Frontal cortex (tissue), 4 donors: ENCODE measurements at places on chromosomes 5 and 9.
A peak's percentile ranks its signal among the peaks of the same experiment; 100 is the strongest.

GRCh38 chr9:126053913-126054312, 272.7 kb upstream of the MVB12B start:
- DNase-seq, result no peak

DNA sequence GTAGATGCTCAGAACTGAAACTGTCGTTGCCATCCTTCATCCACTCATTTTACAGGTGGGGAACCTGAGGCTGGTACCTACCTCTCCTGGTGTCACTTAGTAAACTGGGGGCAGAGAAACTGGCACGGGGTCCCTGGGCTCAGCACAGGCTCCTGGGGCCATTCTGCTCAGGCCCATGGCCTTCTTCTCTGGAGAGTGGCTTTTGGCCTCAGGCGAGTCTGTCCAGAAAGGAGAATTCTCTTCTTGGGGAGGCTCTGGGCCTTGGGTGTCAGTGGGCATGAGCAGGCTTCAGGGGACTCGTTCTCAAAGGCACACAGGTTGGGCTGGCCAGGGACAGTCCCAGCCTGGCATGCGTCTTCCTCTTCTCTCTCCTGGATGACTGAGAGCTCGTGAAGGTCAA, 24.6 kb downstream of the COL5A1 start:
- no peak for DNase-seq

- DNase-seq, result no peak
Observed at GRCh38 chr5:7548596-7548995, 152.7 kb downstream of the ADCY2 start.

DNA sequence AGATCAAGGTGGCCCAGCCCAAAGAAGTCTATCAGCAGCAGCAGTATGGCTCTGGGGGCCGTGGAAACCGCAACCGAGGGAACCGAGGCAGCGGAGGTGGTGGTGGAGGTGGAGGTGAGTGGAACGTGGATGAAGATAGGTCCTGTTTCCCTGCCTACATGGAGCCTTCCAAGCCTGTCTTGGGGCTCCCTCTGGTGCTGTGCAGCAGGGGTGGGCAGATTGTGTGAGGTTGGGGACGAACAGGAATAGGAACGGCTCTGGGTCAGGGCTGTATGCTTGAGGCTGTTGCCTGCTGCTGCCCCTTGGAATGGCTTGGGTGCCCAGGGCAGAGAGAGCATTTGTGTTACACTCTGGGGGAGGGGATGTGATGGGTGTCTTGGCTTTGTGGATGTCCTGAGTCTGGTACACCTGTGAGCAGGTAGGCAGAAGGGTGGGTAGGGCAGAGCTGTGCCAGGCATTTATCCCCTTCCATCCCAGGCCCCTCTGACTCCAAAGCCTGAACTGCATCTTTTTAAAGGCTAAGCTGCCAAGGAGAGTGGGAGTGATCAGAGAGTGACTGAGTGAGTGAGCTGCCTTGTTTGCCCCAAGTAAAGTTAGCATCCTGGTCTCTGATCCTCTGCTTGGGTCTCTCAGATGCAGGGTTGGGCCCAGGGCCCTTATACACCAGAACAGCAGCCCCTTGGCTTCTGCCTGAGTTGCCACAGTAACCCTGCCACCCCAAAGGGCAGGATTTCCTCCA, 5.2 kb downstream of the HNRNPAB start:
- DNase-seq, result no peak

DNA sequence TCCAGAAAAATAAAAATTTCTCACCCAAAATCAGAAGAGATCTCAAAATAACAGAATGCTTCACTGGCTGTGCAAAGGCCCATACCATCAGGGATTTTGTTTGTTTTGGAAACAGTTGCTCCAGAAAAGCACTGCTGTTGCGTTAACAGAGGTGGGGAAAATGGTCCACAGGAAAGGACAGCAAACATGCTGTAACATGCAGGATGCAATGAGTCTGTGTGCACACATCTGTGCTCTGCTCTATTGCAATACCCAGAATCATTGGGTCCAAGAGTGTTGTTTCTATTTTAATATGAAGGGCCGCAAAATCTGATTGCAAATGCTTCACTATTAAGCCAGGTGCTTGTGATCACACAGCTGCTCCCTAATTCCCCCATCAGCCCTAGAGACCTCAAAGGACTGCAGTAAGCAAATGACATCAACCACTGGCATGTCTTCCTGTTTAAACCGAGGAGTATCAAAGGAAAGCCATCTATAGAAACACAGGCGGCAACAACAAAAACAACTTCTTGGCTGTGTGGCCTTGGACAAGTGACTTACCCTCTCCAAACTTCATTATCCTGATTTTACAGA, 141.0 kb downstream of the DCP2 start:
- no peak for DNase-seq

GRCh38 chr9:90029996-90030395, 425.2 kb downstream of the GADD45G start:
- no peak for DNase-seq

DNA sequence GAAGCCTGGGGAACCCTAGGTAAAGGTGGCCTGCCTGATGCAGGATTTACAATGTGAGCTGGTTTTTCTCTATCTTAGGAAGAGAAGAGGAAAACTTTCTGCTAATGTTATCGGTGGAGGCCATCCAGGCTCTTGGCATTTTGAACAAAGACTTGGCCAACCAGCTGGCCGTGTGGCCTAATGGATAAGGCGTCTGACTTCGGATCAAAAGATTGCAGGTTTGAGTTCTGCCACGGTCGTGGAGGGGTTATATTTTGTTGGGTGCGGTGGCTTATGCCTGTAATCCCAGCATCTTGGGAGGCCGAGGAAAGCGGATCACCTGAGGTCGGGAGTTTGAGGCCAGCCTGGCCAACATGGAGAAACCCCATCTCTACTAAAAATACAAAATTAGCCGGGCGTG, 9.6 kb downstream of the C9orf152 start:
- DNase-seq, result no peak

DNA sequence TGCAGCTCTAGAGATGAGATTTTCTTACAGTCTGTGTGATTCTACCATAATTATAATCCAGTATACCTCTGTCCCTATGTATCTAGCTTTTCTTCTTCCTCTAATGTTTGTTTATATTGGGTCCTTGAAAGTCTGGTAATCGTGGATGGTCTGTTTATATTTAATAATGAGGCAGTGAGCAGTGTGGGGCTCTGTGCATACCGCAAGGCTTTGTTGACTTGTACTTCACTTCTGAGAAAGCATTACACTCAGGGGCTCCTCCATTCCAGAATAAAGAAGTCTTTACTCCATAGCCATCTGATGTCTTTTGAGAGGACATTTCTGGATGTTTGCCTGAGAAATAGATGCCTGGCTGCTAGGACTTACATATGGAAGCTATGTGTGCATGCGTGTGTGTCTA, 4.5 kb upstream of the MPDZ start:
- no peak for DNase-seq

- no peak for DNase-seq
Observed at GRCh38 chr5:1317921-1318565, 23.2 kb upstream of the TERT start.

GRCh38 chr9:126935630-126936029, 21.0 kb downstream of the RALGPS1 start:
- DNase-seq, result no peak

DNA sequence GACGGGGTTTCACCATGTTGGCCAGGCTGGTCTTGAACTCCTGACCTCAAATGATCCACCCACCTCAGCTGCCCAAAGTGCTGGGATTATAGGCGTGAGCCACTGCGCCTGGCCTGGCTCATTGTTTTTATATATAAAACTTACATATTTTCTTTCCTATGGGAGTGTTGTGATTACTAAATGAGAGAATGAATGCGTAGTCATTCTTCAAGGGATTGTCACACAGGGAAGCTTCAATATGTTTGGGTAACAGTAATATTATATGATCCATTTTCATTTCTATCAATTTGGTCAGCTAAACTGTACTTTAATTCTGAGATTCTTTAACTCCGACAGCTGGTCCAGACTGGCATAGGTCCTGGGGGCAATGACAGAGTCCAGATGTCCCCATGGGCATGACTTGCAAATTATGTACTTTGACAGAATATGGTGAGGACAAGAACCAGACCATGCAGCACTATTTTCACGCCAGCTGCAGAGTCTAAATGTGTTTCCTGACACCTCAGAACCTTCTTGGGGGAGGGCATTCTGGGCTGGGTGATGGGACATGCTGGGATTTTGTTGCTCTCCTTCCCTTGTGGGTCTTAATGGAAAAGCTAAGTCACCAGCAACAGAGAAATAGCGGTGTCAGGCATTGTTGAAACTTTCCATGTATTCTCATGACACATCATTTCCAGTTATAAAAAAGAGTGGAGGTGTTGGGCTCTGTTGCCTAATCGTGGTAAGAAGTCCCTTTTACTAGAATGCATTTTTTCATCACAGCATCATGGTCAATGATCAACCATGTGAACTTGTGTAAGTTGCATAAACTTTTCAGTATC, 40.9 kb upstream of the TNC start:
- DNase-seq, result no peak

DNA sequence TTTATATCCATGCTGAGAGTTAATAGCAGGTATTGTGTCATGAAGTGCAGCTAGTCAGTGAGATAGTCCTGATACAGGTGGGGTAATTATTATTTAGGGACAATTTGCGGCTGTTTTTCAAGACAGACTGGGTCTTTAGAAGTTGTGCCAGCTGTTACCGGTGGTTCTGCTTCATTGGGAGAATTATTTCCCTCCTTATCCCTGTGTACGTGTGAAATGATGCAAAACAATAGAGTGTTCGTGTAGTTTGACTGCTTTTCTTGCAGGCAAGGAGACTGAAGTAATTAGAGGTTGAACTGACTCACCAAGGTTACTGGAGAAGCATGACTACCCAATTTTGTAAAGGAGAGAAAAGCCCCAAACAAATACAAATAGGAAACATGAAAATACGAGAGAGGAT, 101.7 kb downstream of the ARRDC3 start:
- no peak for DNase-seq

DNA sequence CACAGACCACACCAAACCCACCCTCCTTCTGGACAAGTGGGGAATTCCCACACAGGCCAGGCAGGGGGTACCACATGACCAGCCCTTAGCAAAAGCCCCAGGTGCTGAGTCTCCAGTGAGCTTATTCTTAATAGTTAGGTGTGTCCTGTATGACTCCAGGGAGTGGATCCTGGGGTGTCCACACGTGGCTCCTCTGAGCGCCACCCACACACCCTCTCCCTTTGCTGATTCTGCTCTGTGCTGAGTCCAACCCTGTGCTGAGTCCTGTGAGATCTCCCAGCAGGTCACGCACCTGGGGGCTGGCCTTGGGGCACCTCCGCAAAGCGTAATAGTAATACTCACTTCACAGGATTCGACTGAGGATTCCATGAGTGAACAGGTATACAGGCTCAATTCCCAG, 12.7 kb downstream of the LRRC14B start:
- DNase-seq, result no peak

DNA sequence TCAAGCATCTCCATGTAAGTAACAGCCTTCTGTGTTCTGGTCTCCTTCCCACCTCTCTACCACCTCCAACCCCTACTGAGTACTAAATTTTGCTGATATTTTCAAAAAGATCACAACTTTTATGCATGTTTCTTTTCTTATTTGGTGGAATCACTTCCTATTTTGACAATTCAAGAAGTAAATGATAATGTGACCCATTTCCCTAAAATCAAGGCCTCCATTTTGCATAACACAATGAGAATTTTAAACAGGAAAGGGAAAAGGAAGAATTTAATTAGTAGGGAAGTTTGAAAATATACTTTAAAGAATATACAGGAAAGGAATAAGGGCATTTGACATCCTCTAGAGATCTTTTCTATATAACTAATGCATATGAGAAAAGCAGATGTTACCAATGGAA, 212.9 kb upstream of the RASA1 start:
- DNase-seq, result no peak

GRCh38 chr5:7816535-7816901, 34.4 kb downstream of the CFAP90 start:
- DNase-seq, result no peak

- DNase-seq, result no peak
Observed at GRCh38 chr9:19223724-19224123, 6.8 kb upstream of the DENND4C start.

- no peak for DNase-seq
Observed at GRCh38 chr9:82720515-82720914, 342.4 kb downstream of the RASEF start.

GRCh38 chr5:140868721-140869554, at the start of gene PCDHA11:
TSS of gene PCDHA11 (plus strand) at chr5:140868957. CDS start at chr5:140869104, 147 bp downstream.
- DNase-seq, result peak; percentile 52

- DNase-seq, result no peak
Observed at GRCh38 chr9:13911473-13911872, 402.5 kb downstream of the NFIB start.

DNA sequence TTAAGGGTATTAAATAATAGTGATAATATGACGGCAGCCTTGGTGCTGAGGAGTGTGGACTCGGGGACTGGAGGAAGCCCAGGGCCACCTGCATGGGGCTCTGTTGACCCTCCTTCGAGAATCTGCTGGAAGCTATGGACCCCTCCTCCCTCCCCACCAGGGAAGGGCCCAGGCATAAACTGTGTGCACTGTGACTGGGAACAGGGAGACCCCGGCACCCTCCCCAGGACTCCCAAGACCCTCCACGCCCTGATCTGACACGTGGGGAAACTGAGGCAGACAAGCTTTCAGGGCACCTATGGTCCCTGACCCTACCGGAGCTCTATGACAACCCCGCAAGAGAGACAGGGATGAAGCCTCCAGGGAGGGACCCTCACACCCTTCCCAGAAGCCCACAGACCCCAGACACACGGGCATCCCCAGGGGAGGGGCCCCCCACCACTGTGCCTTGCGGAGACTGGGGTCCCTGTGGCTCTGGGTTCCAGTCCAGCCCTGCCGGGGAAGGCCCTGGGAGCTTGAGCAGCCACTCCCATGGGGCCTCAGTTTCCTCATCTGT, 6.5 kb upstream of the EGFL7 start:
- DNase-seq, result no peak

GRCh38 chr9:12719431-12719830, 26.2 kb downstream of the TYRP1 start:
- no peak for DNase-seq

DNA sequence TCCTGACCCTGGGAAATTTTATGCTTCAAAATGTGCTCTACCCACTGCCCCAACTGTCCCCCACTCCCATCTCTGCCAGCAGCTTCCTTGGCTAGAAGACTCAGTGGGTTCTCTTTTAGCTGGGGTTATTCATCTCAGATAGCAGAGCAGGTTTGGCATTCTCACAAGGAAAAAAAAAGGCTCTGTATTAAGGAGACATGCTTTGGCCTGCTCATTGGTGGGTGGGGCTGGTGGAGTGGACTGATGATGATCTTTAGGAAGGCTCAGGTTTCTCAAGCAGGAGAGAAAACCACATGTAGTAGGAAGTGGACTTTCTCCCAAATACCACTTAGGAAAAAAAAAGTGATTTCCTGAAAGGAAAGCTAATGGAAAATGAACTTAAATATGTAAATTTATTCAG, 279.2 kb upstream of the ZNF462 start:
- DNase-seq, result no peak
